Central memory CD4-positive, alpha-beta T cell (primary cell): ENCODE measurements at places on chromosomes 7 and 10.

GRCh38 chr10:133400624-133401424 is 6.9 kb downstream of the MTG1 start:
- DNase-seq = no peak

GRCh38 chr7:111071556-111071955 is 19.4 kb upstream of the LRRN3 start:
- no peak for DNase-seq

GRCh38 chr10:88840881-88841280 is 10.8 kb downstream of the ANKRD22 start:
- DNase-seq = no peak

DNA sequence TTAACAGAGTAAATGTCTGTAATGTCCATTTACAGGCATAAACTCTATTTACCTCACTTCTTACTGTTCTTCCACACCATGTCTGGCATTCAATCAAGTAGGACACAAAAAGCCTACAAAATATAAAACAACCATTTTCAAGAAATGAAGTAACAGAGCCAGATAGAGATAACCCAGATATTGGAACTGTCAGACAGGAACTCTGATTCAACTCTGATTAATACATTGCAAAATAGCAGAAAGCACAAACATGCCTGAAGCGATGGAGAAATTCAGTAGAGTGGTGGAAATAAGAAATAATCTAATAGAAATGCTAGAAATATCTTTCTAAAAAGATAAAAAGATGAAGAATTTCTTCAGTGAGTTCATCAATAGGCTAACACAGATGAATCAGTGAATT is 964.4 kb downstream of the PCDH15 start:
- no peak for DNase-seq

- DNase-seq = no peak
Observed at GRCh38 chr10:127441350-127442219, 107.5 kb upstream of the NPS start.

DNA sequence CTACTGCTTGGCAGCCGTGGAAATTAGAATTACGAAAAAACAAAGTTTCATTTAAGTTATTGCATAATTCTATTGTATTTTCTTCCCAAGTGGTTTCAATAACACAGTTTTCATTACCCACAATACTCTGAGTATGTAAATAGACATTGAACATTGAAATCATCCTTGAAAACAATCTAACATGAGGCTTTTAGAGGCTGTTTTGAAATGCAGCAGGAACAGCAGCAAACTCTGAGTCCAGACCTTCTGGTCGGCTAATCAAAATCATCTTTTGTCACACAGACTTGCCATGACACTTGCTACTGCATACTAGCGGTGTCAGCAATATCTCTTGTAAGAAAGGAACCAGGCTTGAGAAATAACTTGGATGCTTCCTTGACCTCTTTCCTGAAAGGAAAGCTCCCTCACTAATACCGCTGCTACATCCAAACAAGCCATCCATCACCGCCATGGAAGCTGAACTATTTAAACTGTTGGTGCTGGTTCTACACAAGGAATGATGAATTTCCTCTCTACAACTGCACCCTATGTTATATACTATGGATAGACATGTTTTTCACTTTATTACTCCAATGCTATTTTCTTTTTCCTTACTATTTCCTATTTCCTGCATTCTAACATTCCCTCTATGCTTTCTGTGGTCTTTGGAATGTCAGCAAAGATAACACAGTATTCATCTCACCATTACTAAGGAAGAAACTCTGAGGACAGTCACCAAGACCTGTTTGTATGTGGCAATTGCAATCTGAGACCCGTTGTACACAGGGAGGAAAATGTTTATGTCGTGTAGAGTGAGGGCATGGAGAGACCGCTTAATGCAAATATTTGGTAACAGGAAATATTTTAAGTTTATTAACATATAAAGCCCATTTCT is 130.8 kb downstream of the ITGA8 start:
- no peak for DNase-seq

DNA sequence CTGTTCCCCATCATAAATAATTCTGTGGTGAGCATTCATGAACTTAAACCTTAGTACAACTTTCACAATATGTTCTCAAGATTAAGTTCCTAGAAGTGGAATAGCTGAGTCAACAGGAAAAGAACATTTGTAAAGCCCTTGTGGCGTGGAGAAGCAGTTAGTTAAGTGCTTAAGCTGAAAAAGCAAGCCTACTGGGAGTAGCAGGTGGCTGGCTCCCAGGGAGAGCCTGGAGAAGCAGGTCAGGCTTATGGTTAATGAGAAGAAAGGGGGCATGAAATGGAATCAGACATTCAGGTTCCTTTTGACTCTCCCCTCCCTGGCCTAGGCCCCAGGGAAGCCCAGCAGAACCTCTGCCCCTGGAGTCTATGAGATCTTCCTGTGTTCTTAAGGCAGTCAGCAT is 35.3 kb downstream of the VSTM4 start:
- no peak for DNase-seq

DNA sequence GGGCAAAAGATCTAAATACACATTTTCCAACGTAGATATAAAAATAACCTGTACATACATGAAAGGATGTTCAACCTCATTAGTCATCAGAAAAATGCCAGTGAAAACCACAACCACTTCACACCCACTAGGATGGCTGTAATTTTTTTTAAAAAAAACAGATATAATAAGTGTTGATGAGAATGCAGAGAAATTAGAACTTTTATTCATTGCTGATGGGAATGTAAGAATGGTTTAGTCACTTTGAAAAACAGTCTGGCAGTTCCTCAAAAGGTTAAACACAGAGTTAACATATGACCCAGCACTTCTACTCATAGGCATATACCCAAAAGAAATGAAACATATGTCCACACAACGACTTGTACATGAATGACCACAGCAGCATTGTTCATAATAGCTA is 32.3 kb upstream of the PRKCQ start:
- DNase-seq = peak; percentile 61

- DNase-seq = peak; percentile 60
Observed at GRCh38 chr10:120850911-120851865, at the start of gene WDR11. Gene WDR11, plus strand, starts transcription at chr10:120851362. Its CDS starts 59 bp downstream, at chr10:120851421.

- DNase-seq = no peak
Observed at GRCh38 chr10:12801214-12802087, 200.1 kb downstream of the CCDC3 start.

- no peak for DNase-seq
Observed at GRCh38 chr7:151672716-151673115, 153.0 kb upstream of the RHEB start.

DNA sequence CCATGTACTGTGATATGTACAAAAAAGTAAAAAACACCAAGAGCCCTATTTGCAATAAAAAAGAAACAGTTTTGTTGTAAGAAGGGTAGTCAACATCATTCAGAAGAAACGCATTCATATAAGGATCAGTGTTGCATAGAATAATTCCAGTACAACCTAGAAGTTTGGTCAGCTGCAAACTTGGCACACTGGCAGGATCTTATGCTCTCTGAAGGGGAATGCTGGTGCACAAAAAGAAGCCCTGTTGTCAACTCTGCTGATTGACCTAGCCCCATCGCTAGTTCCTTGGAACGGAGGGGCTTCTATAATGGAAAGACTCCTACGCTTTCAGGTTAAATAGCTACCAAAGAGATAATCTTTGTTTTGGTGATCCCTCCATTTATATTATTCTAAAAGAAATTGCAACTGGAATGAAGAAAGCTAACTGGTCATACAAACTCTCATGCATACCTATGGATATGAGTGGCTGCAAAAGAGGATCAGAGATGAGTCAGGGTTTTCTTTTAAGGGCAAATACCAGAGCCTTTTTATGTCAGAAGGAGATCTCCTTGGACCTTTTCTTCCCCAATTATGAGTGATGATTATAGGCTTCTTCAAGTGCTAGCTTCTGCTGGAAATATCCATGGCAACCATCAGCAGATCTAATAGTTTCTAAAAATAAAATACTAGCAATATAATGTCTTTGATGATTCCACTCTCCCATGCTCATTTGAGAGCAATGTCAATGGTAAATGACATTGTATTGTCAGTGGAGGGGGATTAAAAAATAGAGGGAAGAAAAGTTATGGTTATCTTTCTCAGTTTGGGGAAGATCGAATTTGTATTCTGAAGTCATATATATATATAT is 312.4 kb upstream of the CACNA2D1 start:
- no peak for DNase-seq

- no peak for DNase-seq
Observed at GRCh38 chr10:59748834-59749233, 4.4 kb downstream of the MRLN start.

GRCh38 chr7:106054156-106054910 is 57.8 kb downstream of the SYPL1 start:
- DNase-seq = no peak

DNA sequence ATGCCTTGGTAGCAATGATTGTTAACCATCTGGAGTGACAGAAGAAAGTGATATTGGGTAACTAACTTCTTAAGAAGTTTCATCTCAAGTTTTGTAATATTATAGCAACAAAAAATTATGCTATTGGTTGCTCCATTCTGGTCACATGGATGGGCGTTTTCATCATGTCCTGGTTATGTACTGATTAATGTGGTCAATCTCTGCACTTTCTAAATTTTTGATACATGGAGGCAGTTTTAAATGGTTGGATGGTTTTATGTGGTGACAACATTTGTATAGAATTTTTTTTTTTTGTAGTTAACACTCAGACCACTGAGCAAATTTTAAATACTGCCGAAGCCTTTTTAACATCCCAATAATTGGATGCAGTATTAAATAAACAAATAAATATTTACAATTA is 55.2 kb upstream of the CCAR1 start:
- DNase-seq = no peak

DNA sequence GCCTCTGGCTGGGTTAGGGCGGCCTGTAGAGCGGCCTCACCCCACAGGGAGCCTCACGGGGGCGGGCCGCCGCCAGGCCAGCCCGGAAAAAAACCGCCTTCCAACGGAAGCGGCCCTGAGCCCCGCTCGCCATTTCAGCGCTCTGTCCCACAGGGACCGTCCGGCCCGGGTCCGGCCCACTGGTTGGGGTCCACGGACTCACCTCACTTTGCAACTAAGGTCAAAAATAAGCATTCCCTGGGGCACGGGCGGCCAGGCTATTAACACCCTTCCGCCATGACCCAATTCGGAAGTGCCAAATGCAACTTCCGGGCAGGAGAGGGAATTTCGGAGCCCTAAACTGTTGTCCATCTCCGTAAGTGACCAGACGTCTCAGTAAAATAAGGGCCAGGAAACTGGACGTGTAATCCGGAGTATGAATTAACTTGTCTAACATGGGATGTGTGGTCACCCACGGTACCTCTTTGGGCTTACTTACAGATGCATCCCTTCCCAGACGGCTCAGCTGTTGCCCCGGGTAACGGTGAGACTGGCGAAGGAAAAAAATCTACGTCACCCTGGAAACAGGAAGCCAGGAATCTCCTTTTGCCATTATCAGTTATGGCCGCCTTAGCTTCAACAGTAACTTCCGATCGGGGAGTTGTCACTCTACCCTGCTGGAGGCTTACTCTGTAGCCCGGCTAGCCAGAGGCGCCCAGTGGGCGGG is at the start of gene BBIP1:
BBIP1 (minus strand) TSS at position 538 of the 706 bp plus-strand sequence. CDS start 1,023 bp downstream, outside the sequence.
- no peak for DNase-seq

DNA sequence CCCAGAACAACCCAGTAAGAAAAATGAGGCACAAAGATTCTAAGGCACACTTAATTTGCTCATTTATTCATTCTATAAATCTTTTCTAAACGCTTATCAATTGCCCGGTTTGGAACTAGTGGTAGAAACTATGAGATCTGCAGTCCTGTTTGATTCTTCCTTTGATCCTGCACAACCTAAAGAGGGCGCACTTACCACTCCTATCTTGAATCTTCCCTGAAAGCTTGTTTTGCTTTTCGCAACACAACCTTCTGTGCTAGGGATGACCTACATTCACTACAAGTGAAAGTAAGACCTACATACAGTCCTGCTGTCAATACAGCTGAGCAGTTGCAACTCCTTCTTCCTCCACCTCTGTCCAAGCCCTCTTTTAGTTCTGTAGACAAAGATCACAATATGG is 12.6 kb upstream of the ARL4A start:
- peak; percentile 69 for DNase-seq

DNA sequence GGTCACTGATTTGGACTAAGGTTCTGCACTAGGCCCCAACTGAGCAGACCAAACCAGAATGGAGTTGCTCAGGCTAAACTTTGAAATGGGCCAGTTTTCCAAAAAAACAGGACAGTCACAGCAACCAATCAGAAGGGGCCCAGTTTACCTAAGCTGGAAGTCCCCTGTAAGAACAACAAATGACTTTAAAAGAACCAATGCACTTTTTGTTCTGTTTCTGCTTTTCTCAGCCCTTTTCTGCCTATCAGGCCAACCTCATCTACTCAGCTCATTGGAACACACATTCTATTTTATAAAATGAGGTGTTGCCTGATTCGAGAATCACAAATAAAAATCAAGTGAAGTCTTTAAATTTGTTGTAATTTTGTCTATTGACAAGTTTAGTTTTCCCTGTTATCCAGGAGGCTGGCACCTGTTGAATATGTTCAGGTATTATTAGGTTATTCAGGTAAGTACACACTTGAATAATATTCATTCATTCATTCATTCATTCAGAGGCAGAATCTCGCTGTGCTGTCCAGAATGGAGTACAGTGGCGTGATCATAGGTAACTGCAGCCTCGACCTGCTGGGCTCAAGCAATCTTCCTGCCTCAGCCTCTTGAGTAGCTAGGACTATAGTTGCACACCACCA is 168.7 kb downstream of the TAX1BP1 start:
- DNase-seq = no peak

- no peak for DNase-seq
Observed at GRCh38 chr7:151094675-151095074, 8.4 kb downstream of the AGAP3 start.

DNA sequence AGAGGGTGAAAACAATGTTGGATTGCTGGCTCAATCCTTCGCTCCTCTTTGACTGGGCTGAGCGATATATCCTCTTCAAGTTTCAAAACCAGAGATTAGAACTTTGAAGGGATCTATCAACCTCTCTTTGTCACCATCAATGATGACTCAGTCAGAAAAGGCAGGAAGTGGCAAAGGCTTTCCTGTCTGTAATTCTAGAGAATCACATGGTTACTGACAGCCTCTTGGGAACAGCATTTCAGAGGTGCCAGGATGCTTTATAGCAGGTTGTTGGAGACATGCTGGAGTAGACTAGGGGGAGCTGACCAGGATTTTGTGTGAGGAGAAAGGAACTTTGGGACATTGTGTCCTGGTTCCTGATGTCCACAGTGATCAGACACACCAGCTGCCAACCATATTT is 81.3 kb downstream of the PRKCQ start:
- DNase-seq = peak; percentile 79

- DNase-seq = no peak
Observed at GRCh38 chr7:141820067-141820466, 21.2 kb downstream of the PRSS37 start.

DNA sequence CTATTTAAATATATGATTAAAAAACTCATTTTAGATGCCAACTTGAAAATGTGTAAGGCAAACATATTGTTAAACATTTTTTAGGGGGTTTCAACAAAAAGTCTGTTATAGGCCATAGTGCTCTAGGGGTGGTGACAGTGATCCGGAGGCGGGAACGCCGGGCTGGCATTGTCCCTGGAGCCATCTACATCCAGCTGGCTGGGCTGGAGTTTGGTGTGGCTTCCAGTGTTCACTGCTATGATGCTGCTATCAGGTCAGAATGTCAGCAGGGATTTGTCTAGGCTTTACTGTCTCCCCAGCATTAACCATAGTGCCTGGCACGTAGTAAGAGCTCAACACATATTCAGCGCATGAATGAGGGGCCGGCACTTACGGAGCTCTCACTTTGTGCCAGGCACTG is 1.9 kb upstream of the SLC18A2 start:
- DNase-seq = no peak

GRCh38 chr7:31093282-31093681 is 41.2 kb downstream of the ADCYAP1R1 start:
- no peak for DNase-seq
